ELF-1 (cell line): ENCODE measurements at places on chromosomes 5 and 9.

DNA sequence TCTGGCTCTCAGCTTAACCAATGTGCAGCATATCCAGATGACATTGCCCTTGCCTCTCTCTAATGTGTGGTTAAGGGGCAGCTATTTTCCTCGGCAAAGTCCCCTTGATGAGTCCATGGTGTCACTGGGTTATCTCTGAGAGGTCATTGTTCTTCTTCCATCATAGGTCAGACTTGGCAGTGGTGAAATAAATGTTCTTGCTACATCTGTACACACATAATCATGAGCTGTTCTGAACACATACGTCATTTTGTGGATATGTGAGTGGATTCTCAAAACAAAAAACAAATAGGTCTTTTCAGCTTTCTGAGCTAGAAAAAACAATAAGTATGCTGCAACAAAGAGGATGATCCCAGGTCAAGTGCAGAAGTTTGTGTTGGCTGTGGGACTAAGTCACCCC lies 134.7 kb upstream of the PTPN3 start:
- DNase-seq = no peak

DNA sequence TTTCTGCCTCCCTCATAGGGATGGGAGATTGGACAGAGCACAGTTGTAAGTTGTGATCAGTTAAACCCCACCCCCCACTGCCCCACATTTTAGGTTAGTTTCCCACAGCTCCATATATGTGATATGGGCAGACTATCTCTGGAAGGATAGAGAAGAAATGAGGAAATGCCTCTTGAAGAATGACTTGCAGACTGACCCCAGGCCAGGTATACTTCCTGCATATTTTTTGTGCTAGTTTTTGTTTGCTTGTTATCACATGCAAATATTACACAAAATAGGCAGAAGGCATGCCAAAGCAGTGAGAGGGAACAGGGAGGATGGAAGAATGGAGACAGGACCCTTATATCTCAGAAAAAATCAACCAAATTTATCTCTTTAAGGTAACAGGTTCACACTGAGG lies 10.1 kb upstream of the GLRX start:
- DNase-seq = no peak

GRCh38 chr5:161312882-161313281 lies 233.6 kb downstream of the GABRB2 start:
- no peak for DNase-seq

GRCh38 chr9:120931231-120932085 lies 4.9 kb upstream of the TRAF1 start:
- no peak for DNase-seq

GRCh38 chr9:89274838-89275237 lies 36.2 kb upstream of the CKS2 start:
- DNase-seq = no peak

DNA sequence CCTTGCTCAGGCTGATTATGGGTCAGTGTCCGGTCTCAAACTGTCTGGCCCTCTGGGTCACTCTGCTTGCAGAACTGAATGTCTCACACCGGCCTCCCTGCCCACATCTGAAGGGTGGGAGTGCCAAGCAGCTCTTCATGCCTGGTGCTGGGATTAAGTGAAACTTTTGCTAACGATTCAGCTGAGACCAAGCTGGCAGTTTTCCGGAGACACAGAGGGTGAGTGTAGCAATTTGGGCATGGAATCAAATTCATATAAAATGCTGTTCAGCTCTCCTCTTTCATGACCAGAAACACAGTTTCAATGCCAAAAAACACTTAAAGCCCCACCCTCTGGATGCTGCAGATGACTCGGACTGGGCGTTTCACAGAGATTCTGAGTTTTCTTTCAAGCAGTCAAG lies 207.5 kb downstream of the NXNL2 start:
- no peak for DNase-seq

DNA sequence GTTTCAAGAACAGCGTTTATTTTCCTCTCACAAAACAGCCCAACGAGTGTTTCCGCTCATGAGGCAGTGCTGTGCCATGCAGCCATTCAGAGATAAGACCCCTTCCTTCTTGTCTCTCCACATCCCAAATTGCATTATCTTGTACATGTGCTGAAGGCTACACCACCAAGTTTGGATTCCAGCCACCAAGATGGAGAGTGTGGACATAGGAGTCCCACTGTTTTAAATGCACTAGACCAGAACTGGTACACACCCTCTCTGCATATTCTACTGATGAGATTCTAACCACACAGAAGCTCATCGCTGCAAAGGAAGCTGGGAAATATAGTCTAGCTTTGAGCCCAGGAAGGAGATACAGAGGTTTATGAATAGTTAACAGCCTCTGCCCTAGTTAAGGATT lies 509.4 kb downstream of the NFIB start:
- no peak for DNase-seq

- no peak for DNase-seq
Measured at GRCh38 chr5:16880547-16880946, 55.5 kb downstream of the MYO10 start.

GRCh38 chr5:38465061-38465460 lies 91.4 kb downstream of the LIFR start:
- no peak for DNase-seq

DNA sequence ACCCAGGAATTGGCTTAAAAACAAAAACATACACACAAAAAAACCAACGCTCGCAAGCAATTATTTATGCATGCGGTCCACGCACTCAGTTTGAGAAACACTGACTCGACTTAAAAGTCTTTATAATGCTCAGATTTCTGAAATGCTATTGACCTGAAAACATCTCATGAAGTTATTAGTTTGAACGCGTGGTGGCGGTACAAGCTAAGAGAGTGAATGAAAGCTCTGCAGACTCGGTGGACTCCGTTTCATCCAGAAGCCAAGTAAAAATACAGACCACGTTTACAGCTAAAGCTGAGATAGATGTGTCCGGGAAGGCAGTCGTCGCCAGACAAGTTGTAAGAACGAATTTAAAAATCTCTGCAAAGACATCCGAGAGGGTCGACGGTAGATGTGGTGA lies at the start of gene PCDHB6:
PCDHB6 (plus strand) TSS at position 246 of the 400 bp plus-strand sequence. CDS start 201 bp downstream, outside the sequence.
- DNase-seq = peak; percentile 30

DNA sequence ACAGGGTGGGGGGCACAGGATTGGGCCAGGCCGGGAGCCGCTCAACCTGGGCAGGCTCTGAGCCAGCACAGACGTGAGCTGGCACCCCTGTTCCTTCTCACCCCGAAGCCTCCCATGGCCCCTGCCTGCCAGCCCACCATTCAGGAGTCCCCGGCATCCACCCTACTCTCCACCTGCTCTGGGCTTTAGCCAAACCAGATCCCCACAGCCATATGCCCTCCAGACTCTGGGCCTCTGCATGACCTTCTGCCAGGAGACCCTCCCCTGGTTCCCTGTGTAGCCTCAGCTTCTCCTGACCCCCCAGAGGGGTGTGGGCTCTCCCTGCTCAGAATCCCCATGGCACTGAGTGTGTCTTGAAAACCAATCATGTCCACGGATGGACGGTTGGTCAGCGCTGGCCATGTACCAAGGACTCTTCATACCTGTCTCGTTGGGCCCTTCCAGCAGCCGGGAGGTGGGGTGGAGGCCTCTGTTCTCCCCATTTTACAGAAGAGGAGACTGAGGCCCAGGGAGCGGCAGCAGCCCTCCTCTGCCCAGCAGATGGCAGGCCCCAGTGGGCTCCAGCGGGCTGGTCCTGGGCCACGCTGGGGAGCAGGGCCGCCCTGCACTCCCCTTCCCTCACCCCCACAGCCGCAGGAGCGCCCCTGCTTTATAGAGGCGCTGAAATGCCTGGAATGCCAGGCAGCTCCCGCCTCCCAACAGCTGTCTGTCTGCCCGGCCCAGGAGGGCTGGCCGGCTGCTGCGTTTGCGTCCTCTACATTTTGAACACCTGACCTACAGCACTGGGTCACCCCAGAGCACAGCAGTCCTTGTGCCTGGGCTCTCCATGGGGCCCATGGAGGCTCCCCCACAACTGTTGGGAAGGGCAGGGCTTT lies 3.5 kb upstream of the MYMK start:
- no peak for DNase-seq

- DNase-seq = no peak
Measured at GRCh38 chr5:126265917-126266316, 157.3 kb upstream of the GRAMD2B start.

DNA sequence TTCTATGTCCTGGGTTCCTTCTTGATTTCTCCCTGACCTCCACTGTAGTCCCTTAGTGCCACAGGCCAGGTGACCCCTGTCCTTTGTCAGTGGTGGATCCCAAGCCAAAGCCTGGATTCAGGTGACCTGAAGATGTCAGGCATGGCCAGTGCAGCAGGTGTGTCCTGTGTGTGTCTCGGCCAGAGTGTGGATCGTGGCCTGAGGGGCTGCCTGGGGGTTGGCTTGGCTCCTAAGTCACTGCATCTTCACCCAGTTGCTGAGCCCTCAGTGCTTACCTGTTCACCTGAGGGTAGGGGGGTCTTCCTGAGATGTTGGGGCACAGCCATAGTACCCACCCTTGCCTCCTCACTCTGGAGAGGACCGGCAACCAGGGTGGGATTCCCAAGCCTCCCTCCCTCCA lies 61.8 kb upstream of the PITX1 start:
- DNase-seq = no peak

DNA sequence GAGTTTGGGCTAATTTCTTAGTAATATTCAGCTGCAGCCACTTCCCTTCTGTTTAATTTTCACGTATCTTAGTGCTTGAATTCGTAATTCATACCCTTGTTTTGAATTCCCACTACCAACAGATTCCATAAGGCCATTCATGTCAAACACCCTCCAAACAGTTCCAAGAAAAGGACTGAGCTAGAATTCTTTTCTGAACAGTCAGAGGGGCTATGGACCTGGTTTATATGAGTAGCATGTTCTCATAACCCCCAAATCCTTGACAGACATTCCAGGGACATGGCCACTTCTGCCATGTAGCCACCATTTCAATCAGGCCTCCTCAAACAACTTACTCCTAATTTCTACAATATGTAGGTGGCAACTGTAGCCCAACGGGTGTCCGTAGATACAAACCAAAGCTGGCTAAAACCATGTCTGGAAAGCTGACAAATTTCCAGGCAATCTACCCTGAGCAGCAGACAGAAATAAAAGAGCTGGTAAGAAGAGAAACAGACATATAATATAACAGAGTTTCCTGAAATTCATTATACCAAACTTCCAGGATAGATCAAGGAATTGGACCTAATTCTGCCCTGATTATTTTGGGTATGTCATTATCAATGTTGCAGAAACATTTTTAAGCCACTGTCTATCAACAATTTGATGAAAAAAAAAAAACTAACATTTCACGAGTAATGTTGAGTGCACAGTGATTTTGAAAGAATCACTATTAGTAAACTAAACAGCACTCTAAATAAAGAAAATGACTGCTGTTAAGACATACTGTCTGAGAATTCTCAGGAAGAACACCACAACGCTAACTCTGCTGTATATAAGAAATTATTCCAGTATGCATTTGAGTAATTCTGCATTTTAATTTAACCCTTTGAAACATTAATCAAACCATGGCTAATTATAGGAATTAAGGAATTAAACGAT lies 40.7 kb downstream of the EBF1 start:
- DNase-seq = no peak

- DNase-seq = peak; percentile 15
Measured at GRCh38 chr9:106284296-106284695, 578.7 kb upstream of the ZNF462 start.

- DNase-seq = no peak
Measured at GRCh38 chr5:31366941-31367340, 165.0 kb downstream of the DROSHA start.

GRCh38 chr5:149794041-149794440 lies 63.9 kb downstream of the PPARGC1B start:
- no peak for DNase-seq

DNA sequence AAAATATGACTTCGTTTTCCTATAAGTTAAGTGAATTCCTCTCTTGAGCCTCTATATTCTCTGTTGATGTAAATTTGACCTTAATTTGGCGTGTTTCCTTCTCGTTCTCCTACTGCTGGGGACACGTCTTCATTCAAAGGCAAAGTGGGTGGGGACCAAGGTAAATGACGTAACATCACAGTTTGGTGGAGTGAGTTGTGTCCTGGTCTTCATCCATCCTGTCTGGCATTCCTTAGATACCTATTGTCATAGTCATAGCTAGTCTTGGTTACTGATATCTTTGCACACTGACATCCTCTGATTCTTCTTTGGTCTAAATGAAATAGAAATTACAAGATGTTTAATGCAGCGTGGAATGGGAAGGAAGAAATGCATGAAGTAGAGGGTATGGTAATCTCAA lies 108.5 kb downstream of the NNT start:
- DNase-seq = peak; percentile 51

DNA sequence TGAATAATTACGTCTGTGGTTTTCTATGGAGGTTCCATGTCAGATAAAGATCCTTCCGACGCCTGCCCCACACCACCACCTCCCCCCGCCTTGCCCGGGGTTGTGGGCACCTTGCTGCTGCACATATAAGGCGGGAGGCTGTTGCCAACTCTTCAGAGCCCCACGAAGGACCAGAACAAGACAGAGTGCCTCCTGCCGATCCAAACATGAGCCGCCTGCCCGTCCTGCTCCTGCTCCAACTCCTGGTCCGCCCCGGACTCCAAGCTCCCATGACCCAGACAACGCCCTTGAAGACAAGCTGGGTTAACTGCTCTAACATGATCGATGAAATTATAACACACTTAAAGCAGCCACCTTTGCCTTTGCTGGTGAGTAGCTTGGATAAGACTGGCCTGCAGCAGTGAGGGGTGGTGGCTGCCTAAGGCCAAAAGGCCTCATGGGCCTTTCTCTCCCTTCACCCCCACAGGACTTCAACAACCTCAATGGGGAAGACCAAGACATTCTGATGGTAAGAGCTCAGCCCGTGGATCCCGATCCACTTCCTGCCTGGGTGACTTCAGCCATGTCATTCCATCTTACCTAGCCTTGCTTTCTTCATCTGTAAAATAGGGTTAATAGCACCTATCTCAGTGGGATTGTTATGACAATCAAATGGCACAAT lies at the start of gene IL3:
IL3 (plus strand) TSS at position 155 of the 661 bp plus-strand sequence; CDS start at position 207, 52 bp downstream.
- DNase-seq = no peak

DNA sequence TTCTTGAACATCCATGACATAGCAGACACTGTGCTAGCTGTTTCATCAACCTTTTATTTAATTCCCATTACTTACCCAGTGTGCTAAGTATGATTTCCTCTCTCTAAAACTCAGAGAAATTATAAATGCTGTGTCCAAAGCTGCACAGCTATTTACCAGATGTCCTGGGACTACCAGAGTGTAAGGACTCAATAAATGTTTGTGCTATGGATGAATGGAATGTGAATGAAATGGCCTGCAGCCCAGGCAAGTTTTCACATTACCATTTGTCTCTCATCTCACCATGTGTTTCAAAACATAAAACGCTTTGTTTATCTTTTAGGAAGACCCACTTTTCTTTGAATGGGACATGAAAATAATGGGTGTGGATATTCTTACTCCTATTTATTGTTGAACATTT lies 96.2 kb downstream of the ARHGEF28 start:
- DNase-seq = no peak

- DNase-seq = peak; percentile 27
Measured at GRCh38 chr5:54845567-54845941, 139.8 kb downstream of the ESM1 start.
